ENCODE measurements at places on chromosomes 2 and 18. TPM values are rescaled to one million over a fixed set of nuclear protein-coding genes. Genes with fewer than 3 reads are reported as not detected.

GALNT14 gene
- total RNA-seq: 11.2 TPM

DNA sequence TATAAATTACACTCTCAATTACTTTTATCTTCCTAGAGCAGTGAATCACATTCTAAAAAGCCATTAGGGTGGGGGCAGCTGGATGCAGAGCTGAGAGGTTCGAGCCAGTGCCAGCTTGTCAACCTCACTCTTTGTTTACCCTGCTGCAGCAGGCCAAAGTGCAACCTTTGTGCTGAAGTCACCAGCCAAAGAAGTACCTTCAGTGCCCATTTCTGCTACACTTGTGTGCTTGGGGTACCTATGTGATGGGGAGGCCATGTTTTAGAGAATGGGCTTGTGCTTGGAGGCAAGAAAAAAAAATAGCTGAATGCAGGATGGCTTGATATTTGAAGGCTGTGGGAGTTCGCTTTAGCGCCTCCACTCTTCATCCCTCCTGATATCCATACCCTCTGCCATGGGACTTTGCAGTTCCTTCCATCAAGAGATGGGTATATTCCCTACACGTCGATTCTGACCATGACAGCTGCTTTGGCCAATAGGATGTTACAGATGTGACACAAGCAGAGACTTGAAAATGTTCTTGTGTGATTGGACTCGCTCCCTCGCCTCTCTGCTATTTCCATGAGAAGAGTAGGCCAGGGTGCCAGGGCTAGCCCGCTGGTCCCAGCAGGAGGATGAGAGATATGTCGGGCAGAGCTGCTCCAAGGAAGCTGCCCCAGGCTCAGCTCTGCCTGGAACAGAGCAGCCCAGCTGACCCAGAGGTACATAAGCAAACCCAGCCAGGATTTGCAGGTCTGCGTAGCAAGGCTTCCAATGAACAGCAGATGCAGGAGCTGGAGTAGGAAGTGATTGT lies 12.7 kb upstream of the FZD5 start:
- H3K27ac ChIP-seq: no peak overlapping the region
- H3K4me3 ChIP-seq: no peak overlapping the region
- no peaks in the 10 kb centered on the region for H3K27me3 ChIP-seq
- H3K36me3 ChIP-seq: no peaks in the 10 kb centered on the region
- DNase-seq: no peak

CREB1 gene
- 60.4 TPM for total RNA-seq

RESP18 gene
- not detected for total RNA-seq

- no peaks in the 10 kb centered on the region for H3K36me3 ChIP-seq
- H3K27ac ChIP-seq: no peak overlapping the region
- DNase-seq: no peak
- H3K27me3 ChIP-seq: peaks cover 29% of the 10 kb centered on the region
- no peak overlapping the region for H3K4me3 ChIP-seq
Measured at GRCh38 chr2:2831633-2832032, 500.6 kb upstream of the MYT1L start.
